Right cardiac atrium (tissue), 5 donors: ENCODE measurements at places on chromosomes 16 and 17. TPM values are rescaled to one million over a fixed set of nuclear protein-coding genes. Genes with fewer than 3 reads are reported as not detected.

The MMP2 gene
- total RNA-seq: 86.8 TPM

The FBXW10 gene
- 0.14 TPM for total RNA-seq

The TNRC6A gene
- total RNA-seq: 37.6 TPM

The SPATA32 gene
- total RNA-seq: not detected

- no peak for DNase-seq
Observed at GRCh38 chr16:20084624-20085226, 11.0 kb upstream of the GPR139 start.

DNA sequence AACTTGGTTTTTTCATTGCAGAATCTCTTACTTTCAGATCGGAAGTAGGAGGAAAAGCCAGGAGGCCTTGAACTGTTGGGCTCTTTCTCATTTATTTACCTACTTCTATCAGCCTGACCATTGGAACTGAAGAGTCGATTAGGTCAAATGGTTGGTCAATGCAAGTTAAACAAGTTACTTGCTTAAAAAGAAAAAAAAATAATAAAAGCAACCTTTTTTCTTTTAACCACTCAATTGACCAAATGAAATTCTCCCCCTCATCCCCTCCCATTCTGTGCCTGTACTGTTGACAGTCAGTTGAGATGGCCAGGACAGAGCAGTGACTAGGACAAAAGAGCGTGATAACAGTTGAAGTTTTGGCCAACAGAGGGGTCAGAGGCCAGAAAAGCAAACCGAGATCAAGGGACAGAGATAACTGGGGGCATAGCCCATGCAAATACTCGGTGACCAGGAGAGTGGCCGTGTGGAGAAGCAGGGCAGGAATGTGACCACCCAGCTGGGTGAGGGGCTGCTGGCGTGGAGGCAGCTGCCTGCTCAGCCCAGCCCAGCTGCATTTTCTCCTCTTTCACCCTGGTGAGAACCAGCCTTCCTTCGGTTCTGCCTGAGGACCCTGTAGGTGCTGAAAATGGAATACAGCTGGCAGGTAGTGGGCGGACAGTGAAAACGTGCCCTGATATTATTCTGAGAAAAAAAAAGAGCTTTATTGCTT lies 72.2 kb downstream of the HS3ST3B1 start:
- DNase-seq: no peak

GRCh38 chr17:74380959-74381808 lies 13.9 kb downstream of the GPR142 start:
- no peak for DNase-seq

DNA sequence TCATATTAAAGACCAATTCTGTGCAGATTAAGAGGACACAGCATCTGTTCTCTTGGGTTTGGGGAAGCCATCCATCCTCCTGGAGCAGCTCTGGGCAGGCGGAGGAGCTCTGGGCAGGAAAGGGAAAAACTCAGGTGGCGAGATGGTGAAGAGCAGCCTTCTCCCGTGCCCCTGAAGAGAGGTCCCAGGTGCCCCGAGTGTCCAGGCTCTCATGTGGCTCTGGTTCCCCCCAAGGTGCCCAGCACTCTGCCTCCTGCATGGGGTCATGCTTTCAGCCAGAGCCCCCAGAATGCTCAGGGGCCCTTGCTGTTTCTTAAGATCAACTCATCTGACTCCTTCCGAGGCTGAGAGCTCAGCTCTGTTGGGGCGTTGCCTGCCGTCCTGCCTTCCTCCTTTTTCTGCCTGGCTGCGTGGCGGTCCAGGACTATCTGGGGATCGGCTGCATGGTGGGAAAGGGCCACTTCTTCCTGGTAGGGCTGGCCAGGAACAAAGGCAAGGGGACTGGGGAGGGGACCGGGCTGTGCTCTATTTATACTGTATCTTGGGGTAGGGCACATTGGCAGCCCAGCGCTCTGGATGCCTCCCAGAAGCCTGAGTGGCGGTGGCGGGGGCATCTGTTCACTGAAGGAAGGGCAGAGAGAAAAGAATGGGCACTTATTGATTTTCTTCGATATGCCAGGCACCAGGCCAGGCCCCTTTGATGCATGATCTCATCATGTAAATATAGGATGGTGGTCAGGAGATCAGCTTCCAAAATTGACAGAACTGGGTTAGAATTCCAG lies 103.2 kb upstream of the SDK2 start:
- DNase-seq: peak; percentile 57
